ENCODE measurements at places on chromosomes 5 and 9.

- no peak for DNase-seq
Observed at GRCh38 chr5:172531704-172532026, 77.3 kb upstream of the SH3PXD2B start.

DNA sequence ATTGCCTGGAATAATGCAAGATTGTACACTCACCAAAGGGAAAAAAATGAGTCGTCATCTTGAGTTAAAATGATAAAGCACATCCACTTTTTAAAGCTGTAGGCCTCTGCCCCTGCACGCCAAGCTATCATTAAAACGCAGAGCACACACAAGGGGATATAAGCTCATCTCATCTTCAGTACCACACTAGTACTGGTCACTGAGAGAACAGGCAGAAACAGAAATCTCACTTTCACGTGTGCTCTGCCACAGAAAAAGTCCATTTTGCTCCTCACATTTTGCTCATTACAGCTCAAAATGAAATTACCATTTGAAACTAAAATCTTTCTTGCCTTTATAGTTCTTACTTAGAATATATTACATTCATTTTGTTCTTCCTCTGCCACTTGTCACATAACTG is 99.2 kb upstream of the SLC30A5 start:
- no peak for DNase-seq

GRCh38 chr9:134329576-134329855 is 3.3 kb downstream of the RXRA start:
- DNase-seq, result no peak

- no peak for DNase-seq
Observed at GRCh38 chr5:54872810-54873209, 112.6 kb downstream of the ESM1 start.

GRCh38 chr5:158079097-158079496 is 220.2 kb upstream of the CLINT1 start:
- no peak for DNase-seq

DNA sequence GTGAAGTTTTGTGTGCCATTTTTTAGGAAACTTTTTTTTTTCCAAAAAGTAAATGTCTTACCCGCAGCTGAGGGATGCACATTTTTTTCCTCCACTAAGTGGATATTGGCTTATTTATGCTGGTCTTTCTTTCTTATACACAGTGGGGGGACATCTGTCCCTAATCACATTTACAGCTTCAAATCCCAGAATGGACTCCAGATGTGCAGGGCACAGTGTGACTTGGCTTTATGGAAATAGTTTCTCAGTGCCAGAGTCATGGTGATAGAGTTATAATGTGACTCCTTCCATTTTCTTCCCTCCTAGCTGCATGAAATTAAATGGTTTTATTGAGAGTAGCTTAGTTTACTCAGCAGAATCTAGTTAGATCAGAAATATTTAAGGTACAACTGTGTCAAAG is 66.5 kb downstream of the SV2C start:
- no peak for DNase-seq

GRCh38 chr5:121315786-121316185 is 535.9 kb upstream of the FTMT start:
- DNase-seq, result no peak

DNA sequence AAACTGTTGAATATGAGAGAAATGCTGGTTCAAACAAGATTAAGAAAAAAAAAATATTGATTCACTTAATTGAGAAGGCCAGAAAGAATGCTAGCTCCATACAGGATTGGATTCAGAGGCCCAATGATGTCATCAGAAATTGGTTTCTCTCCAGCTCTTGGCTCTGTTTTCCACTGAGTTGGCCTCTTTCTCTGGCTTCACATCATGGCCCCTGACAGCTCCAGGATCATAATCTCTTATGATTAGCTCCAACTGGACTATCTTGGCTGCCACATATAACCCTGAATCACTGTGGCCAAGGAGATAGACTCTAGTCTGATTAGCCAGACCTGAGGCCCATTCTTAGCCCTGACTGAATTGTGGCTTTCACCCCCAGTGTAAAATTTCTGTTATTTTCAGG is 244.7 kb upstream of the GRAMD2B start:
- DNase-seq, result no peak

GRCh38 chr5:154285661-154286408 is 95.3 kb downstream of the GALNT10 start:
- no peak for DNase-seq

GRCh38 chr9:137077010-137077747 is at the start of gene UAP1L1:
TSS of gene UAP1L1 (plus strand) at chr9:137077517. CDS start at chr9:137077533, 16 bp downstream.
- DNase-seq, result peak; percentile 56

DNA sequence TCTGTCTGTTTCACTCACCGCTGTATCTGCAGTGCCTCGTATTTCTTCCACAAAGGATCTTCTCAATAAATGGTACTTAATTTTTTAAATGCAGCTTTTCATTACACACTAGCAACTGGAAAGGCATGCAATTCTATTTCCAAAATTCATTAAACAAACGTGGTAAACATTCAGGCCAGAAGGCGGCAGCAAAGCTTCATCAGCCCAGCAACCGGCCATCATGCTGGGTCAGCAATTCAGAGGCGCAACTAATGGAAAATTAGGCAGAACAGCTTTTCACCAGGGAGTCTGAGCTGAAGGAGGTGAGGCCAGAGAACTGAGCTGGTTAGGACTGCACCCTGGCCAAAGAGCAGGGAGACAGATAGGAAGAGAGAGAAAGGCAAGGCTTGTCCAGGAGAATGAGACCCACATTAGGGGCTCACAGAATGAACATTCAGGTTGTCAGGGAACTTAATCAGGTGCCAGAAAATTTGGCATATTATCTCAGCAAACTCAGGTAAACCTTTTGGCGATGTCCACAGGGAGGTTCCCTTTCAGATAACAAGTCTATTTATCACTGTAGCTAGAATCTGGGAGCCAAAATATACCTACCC is 17.7 kb upstream of the RNF180 start:
- no peak for DNase-seq

- no peak for DNase-seq
Observed at GRCh38 chr5:16482891-16483290, 17.3 kb upstream of the ZNF622 start.

DNA sequence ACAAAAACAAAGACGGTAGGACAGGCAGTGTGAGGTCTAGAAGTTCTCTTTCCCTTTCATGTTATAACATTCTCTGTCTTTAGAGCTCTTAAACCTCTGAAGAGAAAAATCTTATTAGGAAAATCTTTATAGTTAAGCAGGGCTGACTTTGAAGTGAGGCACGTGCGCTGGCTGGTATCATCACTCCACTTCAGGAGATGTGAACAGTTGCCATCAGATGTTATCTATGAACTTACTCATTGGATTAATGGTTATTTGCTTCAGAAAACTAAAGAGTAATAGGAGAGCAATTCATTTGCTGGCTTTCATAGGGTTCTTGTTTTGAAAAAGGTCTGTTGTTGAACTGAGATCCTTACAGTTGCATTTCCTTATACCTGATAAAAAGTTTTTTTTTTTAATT is 25.7 kb downstream of the LRRTM2 start:
- no peak for DNase-seq

DNA sequence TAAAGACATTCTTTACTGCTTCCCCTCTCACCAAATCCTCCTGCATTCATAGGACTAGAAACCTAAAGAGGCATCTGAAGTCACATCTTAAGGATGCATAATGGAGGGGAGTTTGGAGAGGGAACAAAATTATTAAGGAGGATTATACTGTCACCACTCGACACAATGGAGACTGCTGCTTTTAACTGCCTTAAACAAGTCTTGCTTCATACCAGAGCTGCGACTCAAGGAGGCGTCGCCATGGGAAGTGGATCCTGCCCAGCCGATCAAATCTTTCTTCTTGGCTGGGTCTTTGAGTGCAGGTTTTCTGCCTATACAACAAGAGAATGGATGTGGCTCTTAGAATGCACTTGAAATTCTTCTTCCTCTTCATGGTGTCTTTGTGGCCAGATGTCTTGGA is 66.7 kb upstream of the FOXE1 start:
- DNase-seq, result no peak

GRCh38 chr5:126681970-126682369 is 81.2 kb downstream of the PHAX start:
- DNase-seq, result no peak

GRCh38 chr9:115071176-115071575 is 46.8 kb downstream of the TNC start:
- DNase-seq, result no peak

GRCh38 chr5:58241389-58241788 is 218.5 kb downstream of the PLK2 start:
- DNase-seq, result no peak

DNA sequence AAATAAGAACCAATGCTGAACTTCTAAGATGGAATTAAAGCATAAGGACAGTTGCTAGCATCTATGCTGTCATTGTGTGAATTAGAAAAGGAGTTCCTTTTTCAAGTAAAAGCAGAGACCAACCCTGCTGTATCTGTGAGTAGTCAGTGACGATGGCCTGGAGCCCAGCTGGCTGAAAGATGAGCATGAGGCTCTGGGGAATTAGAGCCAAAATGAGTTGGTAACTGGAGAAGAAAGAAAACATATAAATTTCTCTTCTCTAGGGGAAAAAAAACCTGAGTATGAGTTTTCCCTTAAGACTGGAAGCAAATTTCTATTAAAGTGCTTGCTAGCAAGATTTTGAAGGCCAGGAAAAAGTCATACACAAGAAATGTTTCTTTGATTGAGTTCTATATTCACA is 1.6 kb upstream of the SPZ1 start:
- no peak for DNase-seq

- DNase-seq, result no peak
Observed at GRCh38 chr9:108416324-108416723, 439.5 kb downstream of the ACTL7B start.

DNA sequence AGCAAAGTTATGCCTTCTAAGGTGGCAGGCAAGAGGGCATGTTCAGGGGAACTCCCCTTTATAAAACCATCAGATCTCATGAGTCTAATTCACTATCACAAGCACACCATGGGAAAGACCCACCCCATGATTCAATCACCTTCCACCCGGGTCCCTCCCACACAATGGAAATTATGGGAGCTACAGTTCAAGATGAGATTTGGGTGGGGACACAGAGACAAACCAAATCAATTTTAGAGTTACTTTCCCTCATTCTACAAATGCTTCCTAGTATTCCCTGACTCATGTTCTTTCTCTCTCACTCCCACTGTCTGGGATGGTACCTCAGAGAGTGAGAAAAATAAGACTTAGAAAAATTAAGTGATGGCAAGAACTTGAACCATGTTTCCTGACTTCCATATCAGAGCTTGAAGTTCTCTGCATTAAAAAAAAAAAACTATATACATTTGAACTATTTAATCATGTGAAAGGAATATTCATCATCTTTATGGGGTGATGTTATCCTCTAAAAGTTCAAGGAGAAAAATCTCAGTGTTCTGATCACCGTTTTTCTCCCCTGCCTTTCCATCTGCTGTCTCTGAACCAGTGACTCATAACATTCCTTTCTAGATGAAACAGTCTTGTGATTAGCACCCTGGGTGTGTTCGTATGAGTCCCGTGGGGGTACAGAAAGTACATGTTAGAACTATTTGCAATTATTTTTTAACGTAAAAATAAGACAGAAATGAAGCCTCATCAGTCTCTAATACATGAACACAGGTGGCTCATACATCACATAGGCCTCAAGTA is 282.9 kb downstream of the SLF1 start:
- DNase-seq, result peak; percentile 15

DNA sequence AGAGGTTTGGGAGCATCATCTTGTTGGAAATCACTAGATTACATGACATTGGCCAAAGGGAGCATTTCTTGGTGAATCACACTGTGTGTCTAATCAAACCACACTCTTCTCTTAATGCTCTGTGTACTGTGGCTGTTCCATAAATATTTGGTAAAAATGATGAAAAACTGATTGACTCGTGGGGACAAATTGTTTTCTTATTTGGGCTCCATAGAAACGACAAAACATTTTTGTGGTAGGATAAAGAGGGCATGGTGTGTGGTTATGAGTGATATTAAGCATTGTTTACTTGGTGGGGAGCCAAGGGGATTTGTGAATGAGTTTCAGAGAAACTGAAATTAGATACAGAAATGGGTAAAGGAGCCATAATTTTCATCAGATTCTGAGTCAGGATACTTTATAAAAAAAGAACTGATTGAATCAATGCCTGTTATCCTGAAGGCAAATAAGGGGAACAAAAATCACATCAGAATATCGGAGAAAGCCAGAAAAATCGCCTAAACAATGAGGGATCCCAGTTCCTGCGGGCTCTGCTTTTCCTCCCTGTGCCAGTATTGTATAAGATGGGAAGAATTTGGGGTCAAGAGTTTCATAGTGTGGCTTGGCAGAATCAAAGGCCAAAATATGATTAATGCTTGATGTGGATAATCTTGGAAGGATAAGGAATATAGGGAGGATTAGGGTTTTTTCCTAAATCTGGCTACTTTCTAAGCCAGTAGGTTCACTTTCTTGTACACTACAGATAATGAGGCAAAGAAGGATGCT is 33.3 kb downstream of the FBXL7 start:
- no peak for DNase-seq

DNA sequence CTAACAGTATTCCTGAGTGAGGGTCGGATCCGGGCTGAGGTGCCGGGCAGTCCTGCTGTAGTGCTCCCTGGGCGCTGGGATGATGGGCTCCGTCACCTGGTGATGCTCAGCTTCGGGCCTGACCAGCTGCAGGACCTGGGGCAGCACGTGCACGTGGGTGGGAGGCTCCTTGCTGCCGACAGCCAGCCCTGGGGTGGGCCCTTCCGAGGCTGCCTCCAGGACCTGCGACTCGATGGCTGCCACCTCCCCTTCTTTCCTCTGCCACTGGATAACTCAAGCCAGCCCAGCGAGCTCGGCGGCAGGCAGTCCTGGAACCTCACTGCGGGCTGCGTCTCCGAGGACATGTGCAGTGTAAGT is 15.2 kb downstream of the CRB2 start:
- DNase-seq, result no peak

DNA sequence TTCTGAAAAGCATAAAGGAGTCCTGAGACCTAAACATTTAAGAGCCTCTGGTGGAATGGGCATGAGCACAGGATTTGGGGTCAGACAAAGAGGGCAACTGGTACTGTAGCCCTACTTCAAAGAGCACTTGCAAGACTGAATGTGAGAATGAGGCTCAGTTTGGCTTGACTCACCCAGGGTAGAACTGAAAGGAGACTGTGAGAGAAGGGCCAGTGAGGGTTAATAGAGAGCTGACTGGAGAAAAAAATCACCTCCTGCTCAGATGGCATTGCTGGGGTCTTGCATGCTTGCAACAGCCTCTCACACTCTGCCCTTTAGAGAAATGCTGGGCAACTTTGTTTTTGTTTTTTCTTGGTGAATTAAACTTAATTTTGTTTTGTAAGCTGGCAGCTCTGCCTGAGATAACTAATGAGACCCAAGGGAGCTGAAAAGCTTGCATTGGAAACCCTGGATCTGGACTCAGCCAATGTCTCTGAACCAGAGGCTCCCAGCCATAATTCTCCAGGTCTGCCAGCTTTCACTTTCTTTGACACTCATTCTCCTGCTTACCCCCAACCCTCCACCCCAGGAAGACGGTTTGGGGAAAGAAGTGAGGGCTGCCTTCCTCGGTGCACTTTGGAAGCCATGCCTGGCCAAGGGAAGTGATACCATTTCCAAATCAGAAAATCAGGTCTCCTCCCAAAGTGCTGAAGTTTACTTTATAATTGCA is 161.1 kb upstream of the PANK3 start:
- no peak for DNase-seq

- no peak for DNase-seq
Observed at GRCh38 chr5:101278917-101279316, 375.8 kb upstream of the ST8SIA4 start.

- no peak for DNase-seq
Observed at GRCh38 chr5:150300496-150301169, 2.1 kb downstream of the ARSI start.

GRCh38 chr5:7683753-7684152 is 167.2 kb downstream of the CFAP90 start:
- DNase-seq, result no peak

GRCh38 chr5:172049226-172049796 is 42.9 kb upstream of the FBXW11 start:
- no peak for DNase-seq

GRCh38 chr5:54883374-54884194 is 101.8 kb downstream of the ESM1 start:
- DNase-seq, result no peak
